ENCODE measurements at places on chromosomes 3 and 15.

DNA sequence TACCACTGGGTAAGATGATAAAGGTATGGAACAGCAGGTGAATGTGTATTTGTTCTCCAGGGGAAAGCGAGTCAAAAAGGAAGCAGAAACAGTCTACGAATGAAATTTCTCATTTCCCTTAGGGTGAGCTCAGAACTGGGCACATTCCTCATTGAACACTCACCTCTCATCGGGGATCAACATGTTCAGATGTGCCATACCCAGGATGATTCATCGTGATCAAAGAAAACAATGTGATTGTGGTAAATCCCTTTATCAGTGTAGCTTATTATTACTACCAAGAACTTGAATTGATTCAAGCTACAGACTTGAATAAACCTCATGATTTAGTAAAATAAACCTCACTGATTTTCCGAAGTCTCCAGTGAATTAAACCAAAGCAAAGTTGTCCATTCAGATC is 72.1 kb downstream of the GJD2 start:
- DNase-seq: no peak

DNA sequence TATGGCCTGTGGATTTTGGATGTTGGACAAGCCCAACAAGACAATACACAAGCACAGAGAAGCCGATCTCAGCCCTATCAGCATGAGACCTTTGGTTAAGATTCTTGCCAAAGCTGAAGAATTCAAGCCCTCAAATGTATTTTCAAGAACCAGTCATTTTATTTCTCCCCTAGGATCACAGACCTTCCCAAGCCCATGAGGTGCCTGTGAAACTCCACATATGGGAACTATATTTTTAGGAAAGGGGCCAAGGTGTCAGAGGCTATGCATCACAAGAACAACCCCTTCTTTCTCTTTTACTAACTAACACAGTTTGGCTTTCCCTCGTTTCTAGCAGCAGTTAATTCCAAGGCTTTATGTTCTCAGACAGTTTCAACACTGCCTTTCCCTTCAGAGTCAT is 364.5 kb downstream of the MAGI1 start:
- DNase-seq: no peak

GRCh38 chr3:29686889-29687592 is 406.2 kb downstream of the RBMS3 start:
- no peak for DNase-seq

DNA sequence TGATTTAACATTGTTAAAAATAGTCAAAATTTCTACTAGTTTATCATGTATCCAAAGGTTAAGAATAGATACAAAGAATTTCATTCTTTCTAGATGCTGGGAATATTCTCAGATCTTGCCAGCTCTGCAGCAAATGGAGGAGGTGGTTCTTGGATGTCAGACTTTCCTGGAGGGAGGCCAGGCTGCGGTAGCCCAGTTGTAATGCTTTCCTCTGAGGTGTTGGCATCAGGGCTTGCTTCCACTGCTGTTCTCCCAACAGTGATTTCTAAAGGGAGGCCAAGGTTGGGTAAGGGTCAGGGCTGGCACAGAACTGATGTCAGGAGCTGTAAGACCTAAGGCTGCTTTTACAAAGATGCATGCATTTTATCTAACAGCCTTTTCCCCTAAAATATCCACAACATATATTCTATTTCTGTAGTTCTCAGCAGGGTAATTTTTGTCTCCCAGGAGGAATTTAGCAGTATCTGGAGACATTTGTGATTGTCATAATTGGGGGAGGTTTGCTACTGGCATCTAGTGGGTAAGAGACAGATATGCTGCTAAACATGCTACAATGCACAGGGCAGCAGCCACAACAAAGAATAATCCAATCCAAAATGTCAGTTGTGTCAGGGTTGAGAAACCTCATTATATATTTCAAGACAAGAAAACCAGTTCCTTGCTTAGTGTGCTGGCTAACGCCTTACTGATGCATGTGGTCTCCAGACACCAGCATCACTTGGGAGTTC is 42.0 kb upstream of the SPTSSB start:
- DNase-seq: no peak

GRCh38 chr3:18086078-18086477 is 339.1 kb downstream of the SATB1 start:
- DNase-seq: no peak
